T47D (cell line): ENCODE measurements at places on chromosomes 1 and 21.

- peak; percentile 72 for DNase-seq
Measured at GRCh38 chr1:225611537-225612223, 41.2 kb downstream of the ENAH start.

DNA sequence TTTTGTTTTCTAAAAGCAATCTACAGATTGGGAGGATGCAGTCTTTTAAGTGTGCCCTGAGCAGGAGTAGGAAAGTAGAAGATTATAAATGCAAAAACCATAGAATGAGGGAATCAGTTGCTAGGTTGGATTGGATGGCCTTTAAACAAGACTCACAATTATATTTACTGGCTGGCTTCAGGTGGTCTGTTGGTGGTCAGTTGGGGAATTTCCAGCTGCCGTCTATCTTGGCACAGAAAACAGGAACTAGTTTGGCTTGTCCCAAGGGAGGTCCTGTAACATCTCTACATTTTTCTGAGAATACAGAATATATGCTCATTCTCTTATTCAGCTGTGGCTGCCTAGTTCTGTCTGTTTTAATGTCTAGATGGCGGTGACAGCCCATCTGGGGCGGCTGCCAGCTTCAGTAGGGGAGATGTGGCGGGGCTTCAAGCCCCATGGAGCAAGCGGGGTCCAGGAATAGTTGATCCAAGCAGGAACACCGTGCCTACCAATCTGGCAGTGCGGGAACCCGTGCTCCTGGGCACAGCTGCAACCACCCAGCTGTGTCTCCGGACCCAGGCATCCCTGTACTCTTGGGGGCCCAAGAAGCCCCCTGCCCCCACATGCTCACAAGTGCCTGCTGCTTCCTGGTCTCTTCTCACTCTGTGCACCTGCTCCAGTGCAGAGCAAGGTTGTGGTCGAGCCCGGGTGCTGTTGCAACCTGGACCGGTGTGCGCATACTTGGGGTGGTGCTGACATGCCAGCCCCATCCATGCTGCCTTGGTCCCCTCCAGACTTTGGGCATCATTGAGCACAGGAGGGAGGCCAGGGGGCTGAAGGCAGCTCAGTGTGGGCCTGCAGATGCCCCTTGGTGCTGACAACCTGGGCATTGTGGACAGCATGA lies 1182.6 kb downstream of the AMY1C start:
- no peak for DNase-seq

DNA sequence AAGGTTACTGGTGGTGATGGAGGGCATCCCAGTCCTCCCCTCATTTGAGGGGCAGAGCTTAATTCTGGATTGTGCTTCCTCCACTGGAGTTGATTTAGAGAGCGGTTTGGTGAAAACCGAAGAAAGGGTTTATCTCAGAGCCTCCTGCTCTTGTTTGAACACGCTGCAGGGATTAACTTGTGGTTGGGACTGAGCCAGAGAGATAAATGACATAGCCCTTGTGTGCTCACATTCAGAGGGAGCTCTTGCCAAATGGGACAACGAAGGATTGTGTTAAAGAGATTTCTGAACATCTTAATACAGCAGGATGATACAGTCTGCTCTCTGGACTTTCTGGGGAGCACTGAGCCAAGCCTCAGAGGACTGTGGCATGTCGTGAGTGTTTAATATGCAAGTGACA lies 308.2 kb downstream of the DISC1 start:
- no peak for DNase-seq

GRCh38 chr21:44916965-44917364 lies 3.7 kb downstream of the ITGB2 start:
- DNase-seq: no peak

- DNase-seq: no peak
Measured at GRCh38 chr21:30101967-30102366, 64.6 kb downstream of the CLDN17 start.
